ENCODE measurements at places on chromosomes 4 and X.
A peak's percentile ranks its signal among the peaks of the same experiment; 100 is the strongest.

- no peak for DNase-seq
Observed at GRCh38 chr4:94506822-94507221, 55.1 kb downstream of the PDLIM5 start.

GRCh38 chr4:168291242-168291641, 27.3 kb downstream of the DDX60 start:
- no peak for DNase-seq

- DNase-seq = no peak
Observed at GRCh38 chr4:166309286-166309685, 436.2 kb downstream of the TLL1 start.

DNA sequence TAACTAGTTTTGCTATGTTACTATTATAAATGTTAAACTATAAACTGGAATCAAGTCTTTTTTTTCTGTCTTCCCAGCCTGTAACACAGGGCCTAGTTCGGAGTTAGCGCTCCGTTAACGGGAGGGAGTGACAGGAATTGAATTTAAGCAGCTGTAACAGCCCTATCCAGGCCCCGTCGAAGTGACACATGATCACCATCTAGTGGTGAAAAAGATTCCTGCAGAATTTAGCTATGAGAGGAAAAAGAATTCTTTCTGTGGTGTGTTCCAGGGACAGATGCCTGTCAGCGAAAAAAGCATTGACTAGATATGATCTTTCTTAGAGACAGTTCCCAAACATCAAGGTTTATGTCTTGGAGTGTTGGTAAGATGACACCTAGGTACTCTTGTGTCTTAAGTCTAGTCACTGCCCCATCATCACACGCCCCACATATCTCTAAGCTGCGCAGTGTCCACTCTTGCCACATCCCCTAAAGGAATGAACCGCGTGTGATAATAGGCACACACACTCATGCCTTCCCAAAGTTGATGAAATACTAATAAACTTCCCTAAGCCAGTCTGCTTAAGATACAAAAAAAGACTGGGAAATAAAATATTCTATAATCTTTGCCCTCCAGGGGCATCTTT, 2.1 kb downstream of the GAB3 start:
- DNase-seq = peak; percentile 64

DNA sequence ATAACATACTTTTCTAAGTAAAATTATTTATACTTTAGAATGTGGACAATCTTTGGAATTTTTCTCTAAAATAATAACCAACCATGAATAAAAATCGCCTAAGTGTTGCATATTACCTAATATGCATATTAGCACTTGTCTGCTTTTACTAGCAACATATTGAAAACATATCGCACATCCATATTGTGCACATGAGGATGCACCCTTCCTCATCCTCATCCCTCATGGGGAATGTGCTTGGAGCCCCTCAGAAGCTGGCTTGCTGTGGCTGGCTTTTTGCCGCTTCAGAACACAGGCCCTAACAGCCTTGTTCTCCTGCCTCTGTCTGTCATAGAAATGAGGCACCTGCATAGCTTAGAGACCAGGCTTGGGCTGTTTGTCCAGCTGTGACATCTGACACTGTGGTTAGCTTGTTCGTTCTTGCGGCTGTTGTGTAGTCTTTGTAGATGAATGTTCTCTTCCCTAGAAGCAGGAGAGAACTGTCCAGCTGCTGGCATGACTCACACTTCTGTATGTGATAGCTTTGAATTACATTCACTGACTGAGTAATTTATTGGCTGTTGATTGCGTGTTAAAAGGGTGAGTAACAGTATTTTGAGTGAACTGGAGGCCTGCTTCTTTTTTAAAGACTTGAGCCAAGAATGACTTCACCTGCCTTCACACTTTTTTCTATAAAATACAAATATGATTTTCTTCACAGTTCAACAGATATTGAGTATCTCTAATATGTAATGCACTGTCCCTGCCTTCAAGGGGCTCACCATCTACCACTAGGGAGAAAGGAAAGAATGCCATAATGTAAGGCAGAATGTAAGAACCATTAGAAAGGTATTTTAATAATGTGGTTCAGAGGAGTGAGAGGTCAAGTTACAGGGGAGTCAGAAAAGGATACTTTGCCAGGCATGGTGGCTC, 81.9 kb downstream of the HMGB2 start:
- peak; percentile 68 for DNase-seq

- no peak for DNase-seq
Observed at GRCh38 chr4:20627866-20628265, 72.4 kb upstream of the PACRGL start.

DNA sequence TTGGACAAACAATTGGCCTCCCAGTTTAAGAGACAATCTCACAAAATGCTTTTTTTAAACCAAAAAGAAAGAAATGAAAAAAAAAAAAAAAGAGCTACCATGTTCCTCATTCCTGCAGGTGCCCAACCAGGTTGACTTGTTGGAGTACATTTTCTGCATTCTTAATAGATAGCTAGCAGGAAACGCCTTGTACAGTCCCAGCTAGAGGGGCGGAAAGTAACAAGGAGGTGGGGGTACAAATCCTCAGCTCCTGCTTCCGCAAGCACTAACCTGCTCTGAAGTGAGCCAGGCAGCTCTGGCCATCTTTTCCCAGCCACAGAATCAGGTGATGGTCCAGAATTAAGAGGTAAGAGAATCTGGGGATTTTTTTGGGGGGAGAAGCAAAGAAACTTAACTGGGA, at the start of gene VGLL1:
Gene VGLL1, plus strand, starts transcription at position 265 of the 400 bp plus-strand sequence. CDS start 3,806 bp downstream, outside the sequence.
- no peak for DNase-seq

GRCh38 chr4:129410115-129410514, 314.2 kb downstream of the C4orf33 start:
- DNase-seq = no peak

GRCh38 chrX:35251226-35251625, 308.6 kb downstream of the FAM47B start:
- DNase-seq = no peak

DNA sequence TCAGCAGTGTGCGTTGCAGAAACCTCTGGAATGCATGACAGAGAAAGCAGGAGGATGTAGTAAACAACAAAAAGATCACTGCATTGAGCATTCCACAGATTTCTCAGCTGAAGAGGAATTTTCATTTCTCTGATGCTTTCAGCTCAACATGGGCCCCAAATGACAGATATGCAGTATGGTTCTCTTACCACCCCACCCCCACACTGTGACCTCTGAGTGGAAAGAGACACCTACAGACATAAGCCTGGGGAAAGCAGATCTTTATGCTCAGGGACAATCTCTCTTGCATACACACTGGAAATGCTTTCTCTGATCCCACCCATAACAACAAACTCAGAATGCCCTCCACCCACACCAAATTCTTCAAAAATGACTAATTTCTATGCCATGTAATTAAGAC, 983.7 kb upstream of the LCORL start:
- peak; percentile 4 for DNase-seq

GRCh38 chr4:79979785-79980437, 93.1 kb downstream of the ANTXR2 start:
- DNase-seq = no peak

GRCh38 chr4:142365391-142365790, 480.7 kb downstream of the INPP4B start:
- DNase-seq = no peak

GRCh38 chr4:70715097-70715496, 6.7 kb upstream of the RUFY3 start:
- DNase-seq = no peak

- no peak for DNase-seq
Observed at GRCh38 chr4:7083597-7084563, 16.0 kb upstream of the GRPEL1 start.

- DNase-seq = peak; percentile 31
Observed at GRCh38 chr4:125322366-125322730, 7.6 kb downstream of the FAT4 start.

- DNase-seq = no peak
Observed at GRCh38 chr4:168367065-168367464, 48.5 kb upstream of the DDX60 start.

- DNase-seq = no peak
Observed at GRCh38 chr4:1565598-1566295, 118.4 kb downstream of the FAM53A start.

GRCh38 chr4:113945906-113946305, 33.5 kb downstream of the ARSJ start:
- DNase-seq = no peak

DNA sequence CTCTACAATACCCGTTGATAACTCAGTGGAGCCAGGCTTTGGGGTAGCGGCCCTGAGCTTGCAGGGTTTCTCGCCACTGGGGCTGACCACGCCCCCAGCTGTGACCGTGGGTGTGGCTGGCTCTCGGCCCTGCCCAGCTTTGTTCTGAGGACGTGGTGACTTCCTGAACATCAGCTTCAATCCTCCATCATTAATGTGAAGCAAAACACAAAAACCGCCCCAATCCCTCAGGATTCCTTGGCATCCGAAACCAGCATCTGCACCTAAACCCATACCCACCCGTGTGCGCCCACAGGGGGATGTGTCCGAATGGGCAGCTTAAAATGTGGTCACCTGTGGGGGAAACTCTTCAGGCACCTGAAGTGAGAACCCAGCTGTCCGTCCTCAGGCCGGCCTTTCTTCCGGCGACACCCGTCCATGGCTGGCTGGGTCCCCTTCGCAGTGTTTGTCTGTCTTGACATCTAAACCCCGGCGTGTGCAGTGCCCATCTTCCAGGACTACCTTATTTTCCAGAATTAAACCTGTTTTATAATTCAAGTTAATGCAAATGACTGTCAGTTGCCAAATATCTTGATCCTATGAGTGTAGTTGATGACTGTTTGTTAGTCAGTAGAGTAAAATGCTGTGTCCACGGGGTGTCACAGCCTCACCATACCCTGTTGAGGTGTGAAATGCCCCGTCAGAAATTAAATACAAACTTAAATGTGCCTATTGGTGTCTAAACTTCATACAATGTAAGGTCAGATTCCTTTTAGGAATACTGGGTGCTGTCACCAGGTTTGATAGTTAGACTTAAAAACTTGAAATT, 27.3 kb downstream of the NELFA start:
- peak; percentile 74 for DNase-seq

- DNase-seq = no peak
Observed at GRCh38 chr4:8940792-8941491, 69.3 kb upstream of the HMX1 start.

- no peak for DNase-seq
Observed at GRCh38 chrX:114717921-114718320, 134.0 kb downstream of the HTR2C start.

DNA sequence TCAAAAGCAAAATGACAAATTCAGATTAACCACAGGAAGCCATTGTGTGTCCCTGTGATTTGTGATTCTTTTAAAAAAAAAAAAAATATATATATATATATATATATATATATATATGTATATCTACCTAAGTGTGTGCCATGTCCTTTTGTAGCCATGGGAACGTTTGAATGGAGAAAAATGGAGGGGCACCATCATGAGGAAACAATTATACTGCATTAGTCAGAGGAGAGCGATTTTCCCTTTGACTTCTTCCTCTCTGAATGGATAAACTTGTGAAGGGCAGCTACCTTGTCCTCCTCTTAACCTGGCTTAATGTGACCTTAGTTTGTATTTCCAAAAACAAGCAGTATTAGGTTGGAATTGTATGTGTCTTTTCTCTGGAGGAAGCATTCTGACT, 23.3 kb upstream of the CBLL2 start:
- no peak for DNase-seq

DNA sequence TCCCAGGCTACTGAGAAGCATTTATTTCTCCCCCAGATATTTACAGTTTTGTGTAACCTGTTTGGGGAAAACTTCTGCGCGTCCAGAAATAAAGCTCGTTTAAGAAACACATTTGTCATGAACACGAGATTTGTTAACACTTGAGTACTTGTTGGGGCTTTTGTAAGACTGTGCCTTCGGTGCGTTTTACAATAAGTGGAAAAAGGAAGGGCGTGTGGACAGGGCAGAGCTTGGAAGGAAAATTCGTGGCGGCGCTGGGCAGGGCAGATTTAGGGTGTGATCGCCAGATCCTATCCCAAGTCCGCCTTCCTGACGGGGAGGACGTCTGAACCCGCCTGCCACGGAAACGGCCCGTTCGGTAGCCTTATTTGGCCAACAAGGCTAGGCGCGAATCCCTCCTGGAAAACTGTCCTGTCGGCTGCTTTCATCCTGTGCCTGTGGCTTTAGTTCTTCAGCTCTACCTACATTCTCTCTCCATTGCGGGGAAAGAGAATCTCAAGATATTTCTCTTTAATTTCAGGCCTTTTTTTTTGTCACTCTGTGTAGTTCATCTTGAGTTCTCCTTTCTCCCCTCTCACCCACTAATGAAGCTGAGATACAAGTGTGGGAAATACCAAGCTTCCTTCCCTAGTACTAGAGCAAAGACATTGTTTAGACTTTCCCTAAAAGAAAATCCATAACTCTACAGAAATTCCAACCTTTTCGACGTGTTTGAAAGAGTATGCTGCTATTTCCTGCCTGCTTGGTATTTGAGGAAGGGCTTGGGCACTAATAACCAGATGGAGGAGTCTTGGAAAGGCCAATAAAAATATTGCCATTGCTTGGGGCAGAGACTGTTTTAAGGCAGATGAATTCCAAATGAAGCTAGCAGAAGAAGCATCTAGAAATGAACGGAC, 982 bp downstream of the PDLIM5 start:
- DNase-seq = peak; percentile 79

GRCh38 chrX:27251369-27251768, 211.8 kb downstream of the PPP4R3C start:
- DNase-seq = no peak

DNA sequence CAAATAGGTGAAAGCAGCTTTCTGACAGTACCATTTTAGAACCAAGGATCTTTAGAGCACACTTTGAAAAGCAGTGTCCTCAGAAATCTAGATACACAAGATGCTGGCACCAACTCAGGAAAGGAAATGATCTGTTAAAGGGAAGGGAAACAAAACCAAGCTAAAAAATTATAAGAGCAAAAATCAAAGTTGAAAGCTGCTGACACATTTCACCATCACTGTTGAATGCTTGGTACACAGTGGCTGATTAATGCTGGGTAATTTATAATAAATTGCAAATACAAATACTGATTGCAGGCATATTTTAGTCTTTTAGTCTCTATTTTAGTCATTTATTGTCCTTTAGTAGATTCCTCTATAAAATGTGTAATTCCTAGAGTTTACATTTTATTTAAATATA, 1540.1 kb upstream of the PCDH10 start:
- no peak for DNase-seq

GRCh38 chr4:82381661-82382296, 8.0 kb upstream of the HNRNPD start:
- peak; percentile 19 for DNase-seq

- DNase-seq = no peak
Observed at GRCh38 chrX:111283446-111283845, 13.2 kb upstream of the CAPN6 start.

- peak; percentile 8 for DNase-seq
Observed at GRCh38 chr4:30718021-30718542, 2.1 kb upstream of the PCDH7 start.

DNA sequence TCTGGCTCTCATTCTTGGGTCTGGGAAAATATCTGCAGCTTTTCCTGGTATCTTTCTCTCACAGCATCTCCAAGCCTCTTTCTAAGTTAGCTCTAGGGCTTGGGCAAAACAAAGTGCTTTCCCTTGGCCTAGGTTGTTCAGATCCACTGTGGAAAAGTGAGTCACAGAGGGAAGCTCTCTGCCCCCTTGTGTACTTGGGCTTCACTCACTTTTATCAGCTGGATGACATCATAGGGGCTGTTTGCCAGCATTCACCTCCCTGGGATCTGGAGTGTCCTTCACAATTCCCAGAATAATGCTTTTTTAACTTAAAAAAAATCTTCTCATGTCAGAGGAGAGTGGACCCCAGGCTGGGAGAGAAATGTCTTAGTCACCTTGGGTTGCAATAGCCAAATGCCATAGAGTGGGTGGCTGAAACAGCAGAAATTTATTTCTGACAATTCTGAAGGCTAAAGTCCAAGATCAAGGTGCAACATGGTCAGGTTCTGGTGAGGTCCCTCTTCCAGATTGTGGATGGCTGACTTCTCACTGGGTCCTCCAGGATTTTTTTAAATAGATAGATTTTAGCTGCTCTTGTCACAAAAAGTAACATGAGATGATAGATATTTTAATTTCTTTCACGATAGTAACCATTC, 247.8 kb downstream of the SH2D1A start:
- DNase-seq = no peak
